ENCODE measurements at places on chromosomes 5 and 9. TPM values are rescaled to one million over a fixed set of nuclear protein-coding genes. Genes with fewer than 3 reads are reported as not detected.

UBTD2 gene
- 25.9 TPM for total RNA-seq

C5orf58 gene
- total RNA-seq, result 3.0 TPM

IL13 gene
- not detected for total RNA-seq

TAF11L5 gene
- total RNA-seq, result not detected

SLC36A2 gene
- not detected for total RNA-seq

EFNA5 gene
- total RNA-seq, result 17.4 TPM

CCNI2 gene
- 1.6 TPM for total RNA-seq

RIGI gene
- 6.2 TPM for total RNA-seq

PRRX2 gene
- total RNA-seq, result 10.7 TPM

FGF1 gene
- total RNA-seq, result not detected

PCDHGB5 gene
- total RNA-seq, result 9.7 TPM

FYB1 gene
- 0.52 TPM for total RNA-seq

SPAAR gene
- not detected for total RNA-seq
